ENCODE measurements at places on chromosomes 1 and 21.

GRCh38 chr1:67761091-67761490 is 72.2 kb downstream of the GNG12 start:
- no peak for DNase-seq

- DNase-seq: no peak
These were observed 38.2 kb upstream of the NID1 start for GRCh38 chr1:236103059-236103458.

DNA sequence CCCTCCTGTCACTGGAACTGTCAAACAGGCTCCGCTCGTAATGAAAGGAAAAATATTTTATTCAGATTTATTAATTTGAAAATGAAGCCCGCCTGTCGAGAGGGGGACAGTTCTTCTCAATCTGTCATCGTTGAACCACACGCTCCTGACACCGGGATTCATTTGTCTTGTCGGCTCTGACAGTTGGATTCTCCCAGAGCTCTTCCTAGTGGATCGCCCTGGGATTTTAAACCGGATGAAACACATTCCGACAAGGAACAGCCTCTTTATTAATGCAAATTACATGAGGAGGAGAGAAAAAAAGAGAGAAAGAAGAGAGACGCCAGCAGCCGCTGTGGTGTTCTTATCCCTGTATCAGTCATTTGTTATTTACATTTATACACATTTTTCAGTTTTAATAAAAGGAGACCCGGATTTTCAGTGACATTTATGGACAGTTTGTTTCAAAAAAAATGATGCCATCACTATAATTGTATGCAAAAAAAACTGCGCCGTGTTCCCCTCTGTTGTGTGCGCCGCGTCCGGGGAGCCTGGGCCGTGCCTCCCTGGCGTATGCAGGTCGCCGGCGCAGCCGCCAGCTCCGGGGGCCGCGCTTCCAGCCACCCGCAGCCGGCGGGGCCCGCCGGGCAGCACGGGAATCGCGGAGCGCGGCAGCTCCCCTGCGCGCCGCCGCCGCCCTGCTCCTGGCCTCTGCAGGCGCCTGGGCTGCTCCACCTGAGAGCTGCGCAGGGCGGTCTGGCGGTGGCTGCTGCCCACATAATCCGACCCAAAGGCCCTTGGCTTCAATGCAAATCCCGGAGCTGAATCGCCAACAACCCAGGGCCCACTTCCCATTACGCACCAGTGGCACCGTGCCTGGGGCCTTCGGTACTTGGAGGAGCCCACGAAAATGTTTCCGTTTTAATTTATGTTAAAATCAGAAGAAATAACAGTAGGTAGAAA is 237.9 kb upstream of the PBX1 start:
- DNase-seq: no peak

- no peak for DNase-seq
These were observed 21.5 kb downstream of the RPL5 start for GRCh38 chr1:92853299-92853698.

GRCh38 chr1:226964611-226965486 is 24.8 kb downstream of the COQ8A start:
- DNase-seq: no peak

- DNase-seq: no peak
These were observed 28.5 kb downstream of the CR1L start for GRCh38 chr1:207673399-207673798.

Data from cerebellar nuclear complex (tissue), 1 donor.